ENCODE measurements at places on chromosomes 7 and 10.

GRCh38 chr7:6536262-6537260 is 14.7 kb downstream of the GRID2IP start:
- no peak for DNase-seq

- no peak for DNase-seq
Observed at GRCh38 chr7:134809616-134810015, 30.2 kb downstream of the CALD1 start.

GRCh38 chr7:124550036-124550435 is 215.6 kb downstream of the GPR37 start:
- no peak for DNase-seq

DNA sequence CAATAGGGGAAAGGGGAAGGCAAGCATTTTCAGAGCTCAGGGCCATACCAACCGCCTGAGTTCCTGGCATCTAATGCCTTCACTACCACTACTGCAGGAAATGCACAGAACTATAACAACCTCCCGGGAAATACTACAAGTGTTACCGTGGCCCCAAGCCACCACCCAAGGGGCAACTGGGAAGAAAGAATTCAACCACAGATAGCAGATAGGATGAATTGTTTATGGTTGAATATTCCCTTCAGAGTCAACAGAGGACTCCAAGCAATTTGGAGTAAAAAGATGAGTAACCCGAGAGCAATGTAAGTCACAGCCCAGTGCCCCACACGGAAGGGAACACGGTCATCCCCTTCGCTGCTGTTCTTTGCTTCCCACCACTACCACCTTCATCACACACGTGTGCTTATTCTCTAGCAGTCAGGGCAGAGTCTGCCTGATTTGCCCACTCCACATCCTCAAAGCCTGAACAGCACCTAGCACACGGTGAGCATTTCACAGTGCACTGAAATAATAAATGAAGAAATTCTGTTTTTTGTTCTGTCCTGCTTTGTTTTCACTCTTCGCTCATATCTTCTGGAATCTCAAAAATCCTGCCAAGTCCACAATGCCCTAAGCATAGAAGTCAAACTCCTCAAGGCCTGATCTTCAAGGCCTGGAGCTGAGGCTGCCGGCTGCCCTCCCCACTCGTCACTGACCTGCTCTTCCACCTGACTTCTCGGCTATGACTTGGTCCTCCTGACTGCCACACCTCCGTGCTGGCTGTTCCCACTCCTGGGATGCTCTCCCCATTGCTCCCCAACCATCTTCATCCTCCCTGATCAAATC is 221.1 kb downstream of the KCNMA1 start:
- DNase-seq = no peak

GRCh38 chr7:123792547-123792946 is 43.7 kb upstream of the WASL start:
- no peak for DNase-seq
